ENCODE measurements at places on chromosomes 5 and 9.

DNA sequence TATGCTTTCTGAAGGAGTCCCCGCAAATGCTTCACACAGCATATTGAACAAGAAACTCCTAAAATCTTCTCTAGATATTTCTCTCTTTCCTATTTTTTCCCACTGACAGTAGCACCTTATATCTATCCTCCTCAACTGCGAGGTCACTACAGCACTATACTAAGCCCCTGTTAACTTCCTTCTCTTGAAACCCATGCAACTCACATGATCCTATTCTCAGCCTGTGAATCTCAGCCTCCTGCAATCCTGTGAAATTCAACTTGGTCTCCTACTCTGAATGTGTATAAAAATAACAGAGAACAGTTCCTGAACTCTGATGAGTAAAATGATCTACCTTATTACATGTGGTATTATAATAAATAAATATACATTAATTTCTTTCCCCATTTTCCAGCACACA lies 6.1 kb upstream of the PLGRKT start:
- DNase-seq: no peak

GRCh38 chr9:25537808-25538207 lies 140.4 kb downstream of the TUSC1 start:
- no peak for DNase-seq

DNA sequence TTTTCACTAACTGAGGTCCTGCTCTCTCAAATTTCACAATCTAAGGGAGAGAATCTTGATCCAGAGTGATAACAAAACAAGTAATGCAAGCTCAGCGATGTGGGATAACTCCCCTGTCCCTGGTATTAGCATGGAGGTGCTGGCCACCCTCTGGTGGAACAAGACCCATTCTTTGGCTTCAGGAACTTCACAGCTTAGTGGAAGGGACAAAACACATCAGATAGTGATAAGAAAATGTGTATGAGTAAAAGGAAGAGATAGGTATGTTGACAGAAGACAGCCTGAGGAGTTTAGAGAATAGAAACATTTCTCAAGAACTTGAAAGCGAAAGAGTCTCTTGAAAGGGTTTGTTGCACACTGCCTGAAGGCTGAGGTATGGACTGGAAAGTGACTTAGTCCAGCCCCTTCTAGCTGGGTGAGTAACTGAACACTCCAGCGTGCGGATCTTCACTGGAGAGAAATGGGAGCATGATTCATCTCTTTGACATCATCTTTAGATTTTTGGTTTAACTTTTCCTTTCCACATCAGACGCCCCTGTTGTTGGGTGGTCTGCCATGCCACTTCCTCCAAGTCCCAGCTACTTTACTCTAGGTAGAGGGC lies 25.4 kb upstream of the ZSWIM6 start:
- DNase-seq: no peak

- no peak for DNase-seq
Observed at GRCh38 chr5:105751908-105752307, 1918.8 kb downstream of the EFNA5 start.

DNA sequence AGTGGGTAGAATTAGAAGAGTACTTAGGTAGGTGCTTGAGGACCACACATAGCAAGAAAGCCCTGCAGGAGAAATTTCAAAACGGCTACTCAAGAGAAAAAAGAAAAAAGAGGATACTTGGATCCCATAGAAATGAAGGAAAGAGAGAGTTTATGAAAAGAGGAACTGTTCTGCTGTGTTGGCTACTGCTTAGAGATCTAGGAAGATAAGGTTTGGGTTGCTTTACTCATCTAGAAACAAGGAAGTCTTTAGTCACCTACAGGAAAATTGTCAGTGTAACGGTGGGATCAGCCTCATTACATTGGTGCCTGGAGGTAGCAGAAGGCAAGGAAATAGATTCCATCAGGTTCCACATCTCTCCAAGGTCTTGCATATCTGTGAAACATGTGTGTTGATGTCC lies 14.8 kb upstream of the C5orf46 start:
- DNase-seq: no peak

DNA sequence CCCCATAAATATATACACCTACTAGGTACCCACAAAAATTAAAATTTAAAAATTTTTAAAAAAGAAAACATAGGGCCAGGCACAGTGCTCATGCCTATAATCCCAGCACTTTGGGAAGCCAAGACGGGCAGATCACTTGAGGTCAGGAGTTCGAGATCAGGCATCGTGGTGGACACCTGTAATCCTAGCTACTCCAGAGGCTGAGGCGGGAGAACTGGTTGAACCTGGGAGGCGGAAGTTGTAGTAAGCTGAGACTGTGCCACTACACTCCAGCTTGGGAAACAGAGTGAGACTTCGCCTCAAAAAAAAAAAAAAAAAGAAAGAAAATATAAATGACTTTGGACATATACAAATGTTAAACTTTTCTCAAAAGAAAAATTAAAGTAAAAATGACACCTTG lies 33.3 kb upstream of the RNF38 start:
- no peak for DNase-seq

- no peak for DNase-seq
Observed at GRCh38 chr5:103345461-103345860, 86.9 kb downstream of the MACIR start.

GRCh38 chr9:115461280-115461679 lies 343.3 kb upstream of the TNC start:
- no peak for DNase-seq

DNA sequence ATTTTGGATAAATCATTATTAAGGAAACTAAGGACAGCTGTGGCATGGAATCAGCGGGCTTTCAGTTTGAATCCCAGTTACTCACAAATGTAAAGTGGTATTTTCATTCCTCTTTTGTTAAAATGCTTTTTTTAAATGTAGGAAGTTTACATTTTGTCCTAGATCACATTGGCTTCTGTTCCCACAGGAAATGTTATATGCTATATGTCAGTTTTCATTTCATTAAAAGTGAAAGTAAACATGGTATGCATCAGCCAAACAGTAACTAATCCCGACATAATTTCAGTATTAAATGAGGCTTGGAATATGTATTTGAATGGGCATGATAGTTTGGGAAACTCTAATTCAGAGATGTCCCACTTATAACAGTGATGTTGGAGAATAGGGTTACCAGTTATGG lies 18.6 kb upstream of the SMIM15 start:
- no peak for DNase-seq

GRCh38 chr9:134728021-134728795 lies 86.6 kb downstream of the COL5A1 start:
- DNase-seq: no peak

DNA sequence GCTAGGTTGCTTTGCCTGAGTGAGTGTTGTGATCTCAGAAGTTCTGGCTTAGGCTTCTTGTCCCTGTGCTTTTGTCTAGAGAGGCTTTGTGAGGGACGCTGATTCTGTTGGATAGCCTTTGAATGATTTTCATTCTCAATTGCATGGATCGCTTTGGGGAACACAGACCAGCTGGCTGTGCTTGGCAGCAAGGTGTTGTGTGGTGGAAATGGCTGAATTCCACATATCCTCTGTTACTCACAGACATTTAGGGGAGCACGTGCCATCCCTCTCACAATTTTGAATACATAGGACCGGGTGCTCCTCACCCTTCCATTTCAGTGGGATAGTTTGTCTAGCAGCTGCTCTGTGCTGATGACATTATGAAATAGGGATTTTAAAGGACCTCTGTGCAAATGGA lies 76.2 kb downstream of the IQGAP2 start:
- no peak for DNase-seq

- no peak for DNase-seq
Observed at GRCh38 chr5:135891268-135891667, 4.4 kb downstream of the IL9 start.

- DNase-seq: no peak
Observed at GRCh38 chr9:123686829-123687192, 243.1 kb downstream of the DENND1A start.

DNA sequence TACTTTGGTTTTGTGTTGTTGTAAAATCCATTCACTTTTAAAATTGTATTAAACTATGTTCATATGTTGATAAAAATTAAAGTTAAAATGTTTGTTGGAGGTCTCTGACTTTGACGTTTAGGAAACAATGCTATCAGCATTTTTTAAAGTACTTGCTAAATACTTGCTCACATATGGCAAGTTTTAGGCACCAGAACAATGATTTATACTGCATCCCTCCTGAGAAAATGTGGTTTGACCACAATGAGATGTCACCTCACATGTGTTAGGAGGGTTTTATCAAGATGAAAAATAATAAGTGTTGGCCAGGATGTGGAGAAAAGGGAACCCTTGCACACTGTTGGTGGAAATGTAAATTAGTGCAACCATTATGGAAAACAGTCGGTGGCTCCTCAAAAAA lies 180.8 kb downstream of the HSD17B3 start:
- no peak for DNase-seq

GRCh38 chr5:178388386-178389025 lies 155.9 kb upstream of the PHYKPL start:
- DNase-seq: no peak

DNA sequence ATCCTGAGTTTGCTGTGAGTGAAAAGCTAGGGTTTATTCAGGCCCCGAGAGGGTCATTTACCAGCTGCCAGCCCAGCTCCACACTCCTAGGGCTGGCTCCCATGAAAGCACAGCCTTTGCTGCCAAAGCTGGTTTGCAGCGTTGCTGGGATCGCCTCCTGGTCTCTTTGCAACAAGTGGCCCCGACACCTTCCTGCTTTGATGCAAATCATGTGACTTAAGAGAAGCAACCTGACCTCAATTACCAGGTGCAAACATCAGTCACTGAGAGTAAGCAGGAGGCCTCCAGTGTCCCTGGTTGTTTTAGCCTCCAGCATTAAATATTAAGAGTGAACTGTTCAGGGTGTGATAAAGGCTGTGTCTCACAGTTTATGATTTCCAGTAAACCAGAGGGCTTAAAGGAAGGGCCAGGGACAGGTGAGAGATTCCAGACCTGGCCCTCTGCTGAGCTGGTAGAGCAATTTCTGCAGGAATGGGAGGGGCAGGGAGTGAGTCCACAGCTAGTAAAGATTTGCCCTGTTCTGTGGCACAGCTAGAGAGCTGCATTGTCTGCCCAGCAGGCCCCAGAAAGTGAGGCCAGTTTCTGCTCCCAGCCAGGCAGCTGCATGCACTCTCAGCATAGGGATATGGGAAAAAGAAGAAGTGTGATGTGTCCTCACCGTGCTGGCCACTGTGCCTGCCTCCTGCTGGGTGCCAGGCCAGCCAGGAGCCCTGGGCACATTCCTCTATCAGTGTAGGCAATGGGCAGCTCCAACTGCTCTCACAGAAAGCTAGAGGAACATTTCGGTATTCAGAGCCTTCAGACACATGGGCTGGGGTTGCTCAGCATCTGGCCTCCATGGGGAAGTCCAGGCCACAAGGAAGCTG lies 58.0 kb downstream of the SLC22A5 start:
- peak; percentile 64 for DNase-seq

GRCh38 chr5:73420666-73421065 lies 27.9 kb downstream of the FOXD1 start:
- no peak for DNase-seq

DNA sequence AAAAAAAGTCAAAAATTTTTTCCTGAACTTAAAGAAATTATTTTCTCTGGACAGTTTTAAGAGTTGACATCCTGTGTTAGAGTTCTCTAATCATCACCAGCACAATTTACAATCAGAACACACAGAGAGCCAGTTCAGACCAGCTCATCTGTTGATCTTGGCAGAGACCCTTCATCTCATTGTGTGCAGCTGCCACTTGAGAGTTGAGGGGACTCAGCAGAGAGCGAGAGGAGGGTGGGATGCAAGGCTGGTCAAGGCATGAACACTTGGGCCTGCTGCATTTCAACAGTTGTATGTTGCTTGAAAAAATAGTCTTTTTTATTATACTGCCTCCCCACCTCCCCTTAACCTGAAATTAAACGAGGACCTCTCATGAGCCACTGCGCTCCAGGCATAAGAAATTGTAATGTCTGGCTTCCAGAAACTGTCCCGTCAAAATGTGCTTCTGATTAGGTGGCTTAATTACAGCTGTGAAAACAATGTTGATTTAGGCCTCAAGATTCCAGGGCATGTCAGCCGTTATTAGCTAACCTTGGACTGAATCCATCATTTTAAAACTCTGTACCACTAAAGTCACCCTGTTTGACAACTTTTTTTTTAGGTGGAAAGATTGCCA lies 383.6 kb downstream of the CCDC171 start:
- DNase-seq: no peak

GRCh38 chr9:105950894-105951293 lies 256.6 kb downstream of the TMEM38B start:
- DNase-seq: no peak

DNA sequence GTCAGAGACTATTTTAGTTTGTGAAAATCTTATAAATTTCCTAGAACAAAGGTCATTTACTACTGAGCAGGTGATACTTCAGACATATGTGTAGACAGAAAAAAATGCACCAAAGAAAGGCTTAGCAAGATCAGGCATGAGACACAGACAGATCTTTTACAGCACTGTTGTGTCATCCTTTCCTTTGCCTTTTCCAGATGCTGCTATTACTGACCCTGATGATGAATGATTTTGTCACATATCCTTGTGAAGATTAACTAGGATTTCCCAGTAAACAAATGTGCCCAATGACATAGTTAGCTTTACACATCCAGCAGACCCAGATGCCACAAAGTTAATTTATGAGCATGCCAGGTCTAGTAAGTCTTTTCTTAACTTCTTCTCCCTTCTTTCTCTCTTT lies 68.2 kb downstream of the DMRTA1 start:
- DNase-seq: no peak

GRCh38 chr5:11984196-11984595 lies 80.0 kb upstream of the CTNND2 start:
- DNase-seq: no peak

DNA sequence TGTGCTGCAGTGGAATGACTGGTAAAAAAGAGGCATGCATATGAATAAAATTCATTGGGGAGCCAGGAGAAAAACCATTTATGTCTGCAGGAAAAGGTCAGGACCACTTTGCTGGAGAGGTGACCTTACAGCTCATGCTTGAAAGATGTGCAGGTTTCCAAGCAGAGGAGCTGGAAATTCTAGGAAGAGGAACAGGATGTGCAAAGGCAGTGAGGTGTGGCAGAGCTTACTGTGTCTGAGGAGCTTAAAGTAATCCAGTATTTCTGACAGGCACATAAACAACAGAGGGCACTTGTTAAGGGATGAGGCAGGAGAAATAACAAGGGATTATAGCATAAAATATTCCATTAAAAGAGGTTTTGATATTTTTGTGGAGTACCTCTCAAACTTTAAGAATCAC lies 203.2 kb downstream of the CD180 start:
- no peak for DNase-seq

GRCh38 chr9:99732715-99733114 lies 89.0 kb upstream of the NR4A3 start:
- DNase-seq: no peak

Measured in activated naive CD4-positive, alpha-beta T cell treated with Interleukin-2 at 50 U/mL for 16 hours (primary cell).